ENCODE measurements at places on chromosomes 7 and 10.

DNA sequence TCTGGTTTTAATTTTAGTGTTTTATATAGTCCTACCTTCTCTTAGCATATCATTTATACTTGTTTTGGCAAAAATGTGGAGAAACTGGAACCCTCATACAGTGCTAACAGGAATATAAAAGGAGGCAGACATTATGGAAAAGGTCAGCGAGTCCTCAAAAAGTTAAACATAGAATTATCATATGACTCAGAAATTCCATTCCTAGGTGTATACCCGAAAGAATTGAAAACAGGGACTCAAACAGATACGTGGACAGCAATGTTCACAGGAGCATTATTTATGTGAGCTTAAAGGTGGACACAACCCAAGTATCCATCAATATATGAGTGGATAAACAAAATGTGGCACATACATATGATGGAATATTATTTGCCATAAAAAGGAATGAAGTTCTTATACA lies 51.5 kb downstream of the VAX1 start:
- no peak for DNase-seq

DNA sequence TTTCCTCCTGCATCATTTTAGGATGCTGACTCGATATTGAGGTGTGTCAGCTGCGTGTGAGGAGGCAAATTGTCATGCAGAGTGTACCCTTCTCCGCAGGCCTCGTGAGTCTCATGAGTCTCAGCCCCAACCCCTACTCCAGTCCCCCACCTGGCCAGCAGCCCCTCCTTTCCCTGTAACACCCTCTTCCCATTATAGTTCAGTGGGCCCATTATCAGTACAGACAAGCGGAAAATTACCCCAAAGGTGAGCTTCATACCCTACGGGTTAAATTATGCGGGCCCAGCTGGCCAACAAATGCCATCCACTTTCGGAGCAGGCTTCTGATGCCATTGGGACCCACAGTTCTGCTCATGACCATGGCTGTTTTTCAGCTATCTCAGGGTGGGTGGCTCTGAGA lies 25.2 kb downstream of the SFTPD start:
- DNase-seq, result no peak

GRCh38 chr7:135536150-135536549 lies 21.6 kb upstream of the NUP205 start:
- no peak for DNase-seq

DNA sequence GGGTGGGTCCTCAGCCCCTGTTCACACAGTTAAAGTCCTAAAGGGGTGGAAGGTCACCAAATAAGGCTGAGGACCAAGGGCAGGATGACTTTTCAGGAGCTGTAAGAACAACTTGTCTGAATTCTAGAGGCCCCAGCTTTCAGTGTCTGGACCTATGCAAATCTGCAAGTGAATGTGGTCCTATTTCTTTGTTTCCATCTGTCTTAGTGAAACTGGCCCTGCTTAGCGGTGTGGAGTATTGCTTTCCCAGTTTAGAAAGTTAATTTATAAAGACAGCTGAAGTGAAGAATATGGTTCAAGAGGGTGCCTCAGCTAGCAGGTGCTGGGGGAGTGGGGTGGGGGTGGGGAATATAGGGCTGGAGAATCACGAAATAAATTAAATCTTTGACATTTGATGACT lies 40.1 kb downstream of the HHEX start:
- no peak for DNase-seq

- DNase-seq, result no peak
Measured at GRCh38 chr10:23046027-23046426, 49.4 kb upstream of the MSRB2 start.

DNA sequence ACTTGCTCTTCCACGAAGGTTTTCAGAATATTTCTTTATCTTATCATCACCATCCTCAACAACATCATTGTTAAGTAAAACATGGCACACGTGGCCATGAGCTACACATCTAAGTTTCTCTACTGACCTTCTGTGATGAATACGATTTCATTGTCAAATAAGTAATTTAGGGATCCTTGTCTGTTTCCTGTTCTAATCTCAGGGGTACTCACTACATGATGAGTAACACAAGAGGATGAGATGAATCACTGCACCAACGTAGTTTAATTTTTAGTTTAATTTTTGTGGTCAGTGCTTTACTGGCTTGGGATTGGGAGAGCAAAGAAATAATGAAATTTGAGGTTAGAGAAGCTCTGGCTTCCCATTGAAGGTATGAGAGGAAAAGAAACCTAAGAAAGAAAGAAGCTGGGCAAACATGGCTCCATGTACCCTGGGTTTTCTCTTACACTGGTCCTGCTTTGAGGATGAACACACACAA lies 461.9 kb upstream of the KLF6 start:
- no peak for DNase-seq

- DNase-seq, result peak; percentile 92
Measured at GRCh38 chr7:74365322-74366022, 76.3 kb downstream of the CLIP2 start.

- no peak for DNase-seq
Measured at GRCh38 chr10:1858048-1858447, 120.7 kb upstream of the ADARB2 start.
